Testis (tissue), 5 donors: ENCODE measurements at places on chromosomes 3 and 15.

GRCh38 chr3:176798680-176799079, 398.6 kb downstream of the TBL1XR1 start:
- no peak for DNase-seq

GRCh38 chr3:168088106-168088720, 7.5 kb downstream of the GOLIM4 start:
- DNase-seq: no peak

DNA sequence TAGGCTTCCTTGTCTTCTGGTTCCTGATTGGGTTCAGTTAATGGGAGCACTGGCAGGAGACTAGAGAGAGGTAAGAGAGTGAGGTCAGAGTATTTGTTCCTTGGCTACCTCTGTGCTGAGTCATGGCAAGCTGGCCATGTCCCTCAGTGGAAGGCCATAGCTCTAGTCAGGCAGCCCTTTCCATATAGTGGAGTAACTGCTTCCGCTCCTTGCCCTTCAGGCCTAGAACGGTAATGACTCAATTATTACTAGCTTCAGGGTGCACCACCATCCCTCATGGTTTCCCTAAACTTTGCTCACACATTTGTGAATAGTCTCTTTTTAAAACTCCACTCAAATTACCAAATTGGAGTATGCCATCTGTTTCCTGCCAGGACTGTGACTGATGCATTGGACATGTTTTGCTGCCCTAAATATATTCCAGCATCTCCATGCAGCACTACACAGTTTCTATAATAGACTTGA, 10.5 kb upstream of the ANO10 start:
- no peak for DNase-seq

DNA sequence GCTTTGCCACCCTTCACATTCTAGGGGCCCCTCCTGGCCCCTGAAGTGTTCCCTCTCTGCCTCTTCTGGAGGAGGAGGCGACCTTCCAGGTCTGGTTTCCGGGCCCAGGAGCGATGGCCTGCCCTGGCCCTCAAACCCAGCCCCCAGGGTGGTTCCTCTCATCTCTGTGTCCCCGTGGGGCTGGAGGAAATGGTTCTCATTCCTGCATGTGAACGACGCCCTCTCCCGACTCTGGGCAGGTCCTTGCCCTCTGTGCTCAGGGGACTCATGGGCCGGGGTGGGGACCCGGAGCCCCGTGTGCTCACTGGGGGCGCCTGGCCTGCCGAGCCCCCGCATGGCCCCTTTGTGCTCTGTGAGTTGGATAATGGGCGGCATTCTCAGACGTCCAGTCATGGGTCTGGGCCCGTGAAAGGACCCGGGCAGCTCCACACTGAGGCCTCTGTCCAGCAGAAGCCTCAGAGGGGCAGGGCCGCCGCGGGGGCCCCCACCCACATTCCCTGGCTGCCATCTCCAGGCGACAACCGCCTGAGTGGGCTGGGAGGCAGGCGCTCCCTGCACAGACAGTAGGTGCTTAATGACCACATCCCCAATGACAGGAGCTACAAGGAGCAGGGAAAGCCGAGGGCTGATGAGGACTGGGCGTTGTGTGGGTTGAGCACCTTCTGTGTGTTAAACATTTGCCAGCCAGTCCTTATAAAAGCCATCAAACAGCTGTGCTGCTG, 5.5 kb upstream of the PLXND1 start:
- DNase-seq: no peak

DNA sequence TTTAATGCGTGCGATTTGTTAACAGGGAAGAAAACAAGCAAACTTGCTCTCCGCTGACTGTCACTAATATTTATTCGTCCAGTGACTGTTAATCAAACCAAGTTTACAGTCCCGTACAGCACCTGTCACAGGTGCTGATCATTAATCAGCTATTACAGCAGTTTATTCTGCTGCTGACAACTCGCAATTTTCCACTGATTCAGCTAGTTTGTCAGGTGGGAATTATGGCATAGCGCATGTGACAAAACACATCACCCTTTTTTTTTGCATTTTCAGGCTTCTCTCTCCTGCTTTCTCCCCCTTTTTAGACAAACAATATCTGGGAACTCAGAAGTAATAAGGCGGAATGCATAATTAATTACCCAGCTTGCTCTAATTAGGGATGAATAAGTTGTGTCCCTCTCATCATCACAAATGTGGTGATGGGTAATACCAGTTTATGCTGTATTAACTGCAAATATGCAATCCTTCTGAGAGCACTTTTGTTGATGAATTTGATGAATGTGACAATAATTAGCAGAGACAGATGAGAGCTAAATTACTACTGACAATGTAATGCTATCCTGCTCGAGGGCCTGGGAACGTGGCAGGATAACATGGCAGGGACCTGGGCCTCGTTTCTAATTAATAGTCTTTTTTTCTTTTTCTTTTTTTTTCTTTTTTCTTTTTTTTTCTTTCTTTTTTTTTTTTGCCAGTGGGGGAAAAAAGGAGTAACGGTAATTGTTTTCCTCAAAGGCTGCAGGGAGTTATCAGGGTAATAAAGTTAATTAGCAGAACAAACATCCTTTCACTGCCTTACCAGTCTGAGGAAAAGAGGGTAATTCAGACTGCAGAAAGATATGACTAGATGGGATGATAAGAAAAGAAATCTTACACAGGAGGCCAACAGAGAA, 150.3 kb upstream of the SOX2 start:
- no peak for DNase-seq
